ENCODE measurements at places on chromosomes 13 and 19. TPM values are rescaled to one million over a fixed set of nuclear protein-coding genes. Genes with fewer than 3 reads are reported as not detected.
A peak's percentile ranks its signal among the peaks of the same experiment; 100 is the strongest.

- peak; percentile 96 for DNase-seq
These were observed 39.5 kb downstream of the DHRS12 start for GRCh38 chr13:51764184-51765141.

Gene NCAN
- total RNA-seq = under 0.01 TPM

GRCh38 chr13:41858780-41859179, 102.1 kb downstream of the VWA8 start:
- no peak for DNase-seq

Gene IGFL3
- total RNA-seq = not detected

Gene MFSD12
- total RNA-seq = 104 TPM

DNA sequence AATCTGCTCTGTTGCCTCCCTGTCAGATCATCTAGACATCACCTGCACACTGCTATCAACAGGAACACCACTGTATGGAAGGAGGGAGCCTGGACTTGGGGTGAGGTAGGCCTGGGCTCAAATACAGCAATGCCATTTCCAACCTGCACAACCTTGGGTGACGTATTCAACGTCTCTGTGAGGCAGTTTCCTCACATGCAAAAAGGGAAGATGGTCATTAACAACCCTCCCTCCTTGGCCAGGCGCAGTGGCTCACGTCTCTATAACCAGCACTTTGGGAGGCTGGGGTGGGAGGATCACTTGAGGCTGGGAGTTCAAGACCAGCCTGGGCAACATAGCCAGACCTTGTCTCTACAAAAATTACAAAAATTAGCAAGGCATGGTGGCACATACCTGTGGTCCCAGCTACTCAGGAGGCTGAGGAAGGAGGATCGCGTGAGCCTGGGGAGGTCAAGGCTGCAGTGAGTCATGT, 13.1 kb downstream of the XRCC1 start:
- DNase-seq = no peak

Gene ERICH6B
- total RNA-seq = not detected

DNA sequence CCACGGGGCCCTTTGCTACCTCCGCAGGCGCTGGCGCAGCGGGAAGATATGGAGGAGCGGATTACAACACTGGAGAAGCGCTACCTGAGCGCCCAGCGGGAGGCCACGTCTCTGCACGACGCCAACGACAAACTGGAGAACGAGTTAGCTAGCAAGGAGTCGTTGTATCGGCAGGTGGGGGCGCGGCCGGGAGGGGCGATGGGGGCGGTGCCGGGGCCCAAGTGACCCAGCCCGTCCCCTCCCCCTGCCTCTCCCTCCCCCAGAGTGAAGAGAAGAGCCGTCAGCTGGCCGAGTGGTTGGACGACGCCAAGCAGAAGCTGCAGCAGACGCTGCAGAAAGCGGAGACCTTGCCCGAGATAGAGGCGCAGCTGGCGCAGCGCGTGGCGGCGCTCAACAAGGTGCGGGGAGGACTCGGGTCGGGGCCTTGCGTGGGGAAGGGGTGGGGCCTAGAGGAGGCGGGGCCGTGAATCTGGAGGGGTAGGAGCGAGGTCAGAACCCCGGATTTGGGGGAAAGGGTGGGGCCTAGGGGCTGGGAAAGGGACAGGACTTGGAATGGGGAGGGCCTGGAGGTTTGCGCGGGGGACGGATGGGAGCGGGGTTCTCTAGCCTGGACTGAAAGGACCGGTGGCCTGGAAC, 13.7 kb downstream of the PPFIA3 start:
- DNase-seq = peak; percentile 44

Gene NLRP7
- not detected for total RNA-seq

DNA sequence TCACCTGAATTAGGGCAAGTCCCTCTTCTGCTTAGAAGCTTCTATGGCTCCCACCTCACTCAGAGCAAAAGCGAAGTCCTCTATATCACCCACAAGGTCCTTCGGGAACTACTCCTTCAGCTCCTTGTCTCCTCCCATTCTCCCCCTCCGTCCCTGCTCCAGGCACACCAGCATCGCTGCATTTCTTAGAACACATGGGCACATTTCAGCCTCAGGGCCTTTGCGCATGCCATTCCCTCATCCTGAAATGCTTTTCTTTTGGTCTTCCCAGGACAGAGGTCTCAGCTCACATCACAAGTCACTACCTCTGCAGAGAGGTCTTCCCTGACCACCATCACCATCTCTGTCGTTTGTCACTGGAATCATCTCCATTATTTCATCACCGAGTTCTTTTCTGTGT, 4.0 kb downstream of the S1PR5 start:
- DNase-seq = no peak

DNA sequence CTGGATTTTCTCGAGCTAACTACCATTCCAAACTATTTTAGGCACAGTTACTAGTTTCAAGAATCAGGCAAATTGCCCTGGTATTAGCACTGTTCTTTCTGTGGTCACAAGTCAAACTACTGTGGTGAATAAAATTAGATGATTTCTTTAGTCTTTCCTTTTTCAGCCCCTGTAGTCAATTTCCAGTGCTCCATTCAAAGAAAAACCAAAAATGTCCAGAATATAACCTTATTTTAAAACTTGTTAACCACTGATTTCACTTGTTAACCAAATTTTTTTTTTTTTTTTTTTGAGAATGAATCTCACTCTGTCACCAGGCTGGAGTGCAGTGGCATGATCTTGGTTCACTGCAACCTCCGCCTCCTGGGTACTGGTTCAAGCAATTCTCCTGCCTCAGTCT, 50.6 kb upstream of the USPL1 start:
- no peak for DNase-seq

GRCh38 chr13:35594096-35594495, 117.6 kb upstream of the MAB21L1 start:
- no peak for DNase-seq

Gene PDX1
- not detected for total RNA-seq

DNA sequence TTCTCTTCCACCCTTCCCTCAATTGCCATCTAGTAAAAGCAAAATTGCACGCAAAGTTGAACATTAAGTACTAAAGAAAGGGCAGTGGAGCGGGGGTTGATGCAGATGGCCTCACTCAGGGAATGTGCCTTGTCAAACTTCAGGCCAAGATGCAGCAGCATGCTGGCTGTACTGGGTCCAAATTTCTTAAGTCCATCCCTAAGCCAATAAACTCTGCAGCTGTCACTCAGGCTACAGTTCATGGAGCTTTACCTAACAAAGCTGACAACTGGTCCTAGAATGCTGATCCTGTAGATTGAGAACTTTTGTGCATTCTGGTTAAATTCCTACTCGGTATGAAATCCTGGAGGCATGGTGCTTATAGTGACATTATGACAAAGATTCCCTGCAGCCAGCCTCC, 88.4 kb downstream of the FOXO1 start:
- no peak for DNase-seq

DNA sequence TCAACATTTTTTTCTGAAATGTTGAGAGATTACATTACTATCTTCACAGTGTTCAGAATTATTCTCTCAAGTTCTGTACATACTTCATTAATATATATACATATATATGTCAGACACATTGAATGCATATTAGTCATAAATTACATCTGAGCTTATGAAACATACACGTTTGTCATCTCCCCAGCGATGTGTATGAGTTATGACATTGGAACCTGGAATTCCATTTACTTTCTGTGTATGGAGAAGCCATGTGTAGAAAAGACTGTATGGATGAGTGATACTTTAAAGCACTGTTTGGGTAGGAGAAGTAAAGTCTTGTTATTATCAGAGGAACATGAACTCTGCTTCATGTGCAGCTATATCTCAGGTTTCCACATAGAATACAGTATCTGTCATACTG, 167.2 kb downstream of the FGF14 start:
- DNase-seq = no peak

Gene OR7C1
- not detected for total RNA-seq
